H4 (cell line): ENCODE measurements at places on chromosomes 7 and 10. TPM values are rescaled to one million over a fixed set of nuclear protein-coding genes. Genes with fewer than 3 reads are reported as not detected.
A peak's percentile ranks its signal among the peaks of the same experiment; 100 is the strongest.

DNA sequence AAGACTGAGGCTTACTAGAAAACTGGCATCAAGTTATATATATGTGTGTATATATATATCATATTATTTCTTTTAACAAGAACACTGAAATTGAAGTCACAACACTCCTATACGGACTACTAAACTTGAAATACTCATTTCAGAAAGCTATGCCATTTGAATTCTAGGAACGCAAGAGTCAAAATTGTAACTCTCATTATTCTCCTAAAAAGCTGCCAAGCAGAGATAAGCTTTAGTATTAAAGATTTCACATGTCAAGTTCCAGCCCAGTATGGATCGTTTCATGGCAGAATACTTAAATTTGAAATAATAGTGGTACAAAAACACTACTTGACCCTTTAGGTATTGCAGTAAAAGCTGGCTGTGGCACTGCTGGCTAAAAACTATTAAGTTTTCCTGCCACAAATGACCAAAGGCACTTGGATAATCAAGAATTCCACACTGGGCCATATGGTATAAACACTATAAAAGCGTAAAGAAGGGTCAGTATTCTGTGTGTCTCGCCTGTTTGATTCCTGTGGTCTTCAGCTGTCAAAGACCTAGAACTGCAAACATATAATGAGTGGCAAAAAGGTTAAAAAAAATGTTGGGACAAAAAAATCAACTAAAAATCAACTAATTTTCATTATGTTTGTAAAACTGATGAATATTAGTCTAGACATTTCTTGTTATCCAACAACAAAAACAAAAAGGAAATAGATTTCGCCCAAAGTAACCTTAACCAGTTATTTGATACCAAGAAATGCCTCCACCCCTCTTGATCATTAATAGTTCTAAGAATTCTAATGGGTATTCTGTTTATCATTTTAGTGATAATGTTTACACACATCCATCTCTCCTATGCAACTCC is 2.4 kb downstream of the CCDC71L start:
- no peak for DNase-seq

Gene GRID2IP
- not detected in 2 replicates for total RNA-seq

GRCh38 chr7:116532102-116532688 is 7.4 kb downstream of the CAV1 start:
- DNase-seq: no peak

Gene RET
- total RNA-seq: 0.04 TPM in 1 of 2 replicates, not detected in the other

Gene APBB1IP
- not detected in 2 replicates for total RNA-seq

DNA sequence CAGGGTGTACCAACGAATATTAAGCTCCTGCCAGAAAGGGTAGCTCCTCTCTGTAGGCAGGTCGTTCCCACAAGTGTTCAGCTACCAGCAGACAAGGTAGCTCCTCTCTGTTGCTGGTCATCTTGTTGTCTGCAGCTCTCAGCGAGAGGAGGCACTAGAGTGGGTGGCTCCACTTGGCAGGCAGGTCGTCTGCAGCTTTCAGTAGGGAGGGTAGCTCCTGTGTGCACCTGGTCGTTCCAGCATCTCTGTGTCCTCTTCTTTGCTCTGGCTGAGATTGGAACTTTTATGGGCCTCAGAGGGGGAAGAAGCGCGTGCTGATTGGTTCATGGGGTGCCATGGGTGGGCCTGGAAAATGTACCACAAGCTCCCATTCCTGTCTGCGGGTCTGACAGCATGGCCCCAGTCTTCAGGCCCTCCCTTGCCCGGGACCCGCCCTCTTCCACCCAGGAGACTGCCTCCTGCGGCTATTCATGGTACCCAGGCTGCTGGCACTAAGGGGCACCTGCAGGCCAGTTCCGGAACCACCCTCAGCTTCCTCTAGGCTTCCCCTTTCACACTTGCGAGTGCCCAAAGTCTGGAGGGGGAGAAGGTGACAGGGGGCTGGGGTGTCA is 63.9 kb upstream of the CACNA2D1 start:
- DNase-seq: no peak

DNA sequence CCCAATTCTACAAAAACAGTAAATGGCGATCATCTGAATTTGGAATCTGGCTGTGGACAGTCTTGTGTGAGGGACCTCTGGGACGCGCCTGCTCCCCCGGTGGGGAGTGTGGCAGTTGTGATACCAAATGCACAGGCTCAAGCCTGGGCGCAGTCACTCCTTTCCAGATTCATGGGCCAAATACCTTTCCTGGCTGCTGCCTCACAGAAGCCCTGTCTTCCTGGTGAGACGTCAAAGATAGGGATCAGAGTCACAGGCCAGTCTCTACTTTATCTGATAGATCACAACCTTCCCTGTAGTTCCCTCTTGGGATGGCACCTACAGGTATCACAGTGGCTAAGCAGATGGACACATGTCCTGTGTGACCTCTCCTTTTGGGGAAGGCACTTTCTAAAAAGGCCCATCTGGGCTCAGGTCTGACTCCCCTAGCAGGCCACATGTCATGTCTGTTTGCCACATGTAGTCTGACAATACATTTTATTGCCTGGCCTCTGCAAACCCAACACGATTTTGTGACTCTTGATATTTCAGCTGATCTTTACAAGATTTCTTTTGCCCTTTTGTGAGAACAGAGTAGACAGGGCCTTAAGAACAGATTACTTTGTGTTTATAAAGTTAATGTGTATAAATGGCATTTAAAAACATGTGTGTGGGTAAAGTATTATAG is 150.1 kb downstream of the SNX10 start:
- no peak for DNase-seq

Gene IL2RA
- not detected in 2 replicates for total RNA-seq

- DNase-seq: no peak
These were observed 11.9 kb upstream of the WDFY4 start for GRCh38 chr10:48672596-48673265.

- DNase-seq: no peak
These were observed 3.6 kb upstream of the TBX20 start for GRCh38 chr7:35257251-35258124.

Gene UCMA
- total RNA-seq: not detected in 2 replicates

- DNase-seq: no peak
These were observed 101.1 kb downstream of the MAGI2 start for GRCh38 chr7:79352323-79352722.

Gene LBX1
- total RNA-seq: not detected in 2 replicates

GRCh38 chr10:60140651-60141632 is 234.6 kb upstream of the CCDC6 start:
- DNase-seq: peak; percentile 26
